Renal pelvis (tissue), 12 donors: ENCODE measurements at places on chromosomes 6 and 20. TPM values are rescaled to one million over a fixed set of nuclear protein-coding genes. Genes with fewer than 3 reads are reported as not detected.

- DNase-seq: no peak
Observed at GRCh38 chr6:37442416-37443215, 9.6 kb downstream of the CMTR1 start.

- no peak for DNase-seq
Observed at GRCh38 chr6:157552081-157552747, 171.2 kb downstream of the ZDHHC14 start.

DNA sequence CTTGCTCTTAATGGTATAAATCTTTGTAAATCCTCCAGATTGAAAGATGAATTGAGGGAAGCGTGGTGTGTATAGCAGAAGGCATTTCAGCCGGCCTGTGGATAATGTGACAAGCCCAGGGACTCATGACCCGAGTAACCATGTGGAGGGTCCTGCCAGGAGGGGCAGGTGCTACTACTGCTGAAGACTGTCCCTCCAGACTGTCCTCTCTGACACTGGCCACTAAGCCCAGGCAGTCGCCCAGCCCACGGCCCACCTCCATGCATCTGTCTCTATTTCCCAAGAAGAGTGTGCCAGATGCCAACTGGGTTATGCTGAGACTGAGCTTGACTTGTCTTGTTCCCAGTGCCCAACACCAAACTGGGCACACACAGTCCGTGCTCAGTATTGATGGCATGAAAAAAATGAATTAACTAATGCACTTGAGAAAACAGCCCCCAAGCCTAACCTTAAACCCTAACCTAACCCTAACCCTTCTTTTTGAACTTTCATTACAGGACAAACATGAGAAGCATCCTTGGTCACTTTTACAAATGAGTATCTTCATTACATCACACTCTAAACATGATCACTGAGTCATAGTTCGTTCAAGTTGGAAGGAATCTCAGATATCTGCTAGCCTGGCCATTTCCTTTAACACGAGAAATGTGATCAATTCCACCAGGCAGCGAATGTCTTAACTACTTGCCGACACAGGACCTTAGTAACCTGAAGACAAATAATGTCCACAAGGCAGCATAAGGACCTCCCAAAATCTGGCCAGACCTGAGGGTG, 182.2 kb upstream of the RREB1 start:
- no peak for DNase-seq

- DNase-seq: no peak
Observed at GRCh38 chr6:120357447-120357846, 976.8 kb downstream of the TBC1D32 start.

DNA sequence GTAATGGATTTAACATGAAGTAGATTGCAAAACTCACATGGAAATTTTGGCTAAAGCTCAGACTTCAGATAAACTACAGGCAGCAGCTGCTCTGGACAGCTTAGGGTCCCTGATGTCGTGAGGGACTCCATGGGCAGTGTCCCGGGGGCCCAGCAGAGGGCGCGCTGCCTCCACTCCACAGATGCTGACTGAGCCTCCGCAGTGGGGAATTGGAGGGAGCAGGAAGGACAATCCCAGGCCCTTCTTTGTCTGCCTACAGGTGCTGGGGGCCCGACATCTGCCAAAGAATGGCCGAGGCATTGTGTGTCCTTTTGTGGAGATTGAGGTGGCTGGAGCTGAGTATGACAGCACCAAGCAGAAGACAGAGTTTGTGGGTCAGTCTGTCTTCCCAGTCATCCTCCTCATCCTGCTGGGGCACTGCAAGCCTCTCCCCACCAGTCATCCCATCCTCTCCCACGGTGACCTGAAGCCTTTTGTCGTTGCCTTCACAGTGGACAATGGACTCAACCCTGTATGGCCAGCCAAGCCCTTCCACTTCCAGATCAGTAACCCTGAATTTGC, 35.9 kb downstream of the PLCG1 start:
- DNase-seq: peak; percentile 66

DNA sequence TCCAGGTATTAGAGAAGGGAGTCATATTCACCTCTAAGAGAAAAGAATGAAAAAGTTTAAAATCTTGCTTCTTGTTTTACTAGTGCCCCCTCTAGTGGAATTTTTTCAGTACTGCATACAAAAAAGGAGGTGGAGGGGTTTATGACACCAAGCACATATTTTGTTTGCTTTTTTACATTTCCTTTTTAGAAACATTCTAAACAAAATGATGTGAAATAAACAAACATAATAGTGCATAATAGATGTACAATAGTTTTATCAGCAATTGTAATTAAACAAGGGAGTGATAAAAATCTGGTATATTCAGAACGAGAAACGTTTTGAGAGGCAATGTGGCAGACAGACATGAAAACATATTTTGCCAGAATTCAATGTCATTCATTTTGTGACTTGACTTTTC, 111.0 kb upstream of the TFAP2D start:
- DNase-seq: peak; percentile 31

DNA sequence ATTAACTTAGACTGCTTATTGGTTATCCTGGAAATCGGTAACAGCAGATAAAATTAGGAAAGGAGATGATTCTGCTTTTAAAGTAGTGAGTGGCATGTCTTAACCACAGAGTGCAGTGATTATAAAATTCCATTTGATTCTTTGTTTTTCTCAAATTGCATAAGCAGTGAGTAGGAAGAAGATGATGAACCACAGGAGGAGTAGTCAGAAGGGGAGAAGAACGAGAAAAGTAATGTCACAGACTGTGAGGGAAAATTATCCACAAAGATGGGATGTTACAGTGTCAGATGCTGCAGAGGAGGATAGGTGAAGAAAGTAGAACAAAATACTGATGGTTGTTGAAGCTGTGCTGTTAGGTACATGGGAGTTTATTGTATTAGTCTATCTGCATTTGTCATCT, 63.0 kb downstream of the ITCH start:
- no peak for DNase-seq

- DNase-seq: no peak
Observed at GRCh38 chr6:45556828-45557227, 179.1 kb upstream of the SUPT3H start.

DNA sequence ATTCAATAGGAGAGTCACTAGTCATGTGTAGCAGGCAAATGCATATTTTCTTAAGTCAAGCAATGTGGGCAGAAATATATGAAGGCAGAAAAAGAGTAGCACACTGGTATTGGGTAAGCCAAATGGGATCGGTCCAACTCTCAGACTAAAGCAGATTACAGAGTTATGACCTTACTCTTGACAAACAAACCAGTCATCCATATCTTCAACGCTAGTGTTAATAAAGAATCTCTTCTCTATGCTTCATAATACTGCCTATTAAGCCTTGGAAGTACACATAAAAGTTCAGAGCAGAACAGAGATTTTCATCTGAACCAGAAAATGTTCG, 320.2 kb upstream of the JARID2 start:
- no peak for DNase-seq

DNA sequence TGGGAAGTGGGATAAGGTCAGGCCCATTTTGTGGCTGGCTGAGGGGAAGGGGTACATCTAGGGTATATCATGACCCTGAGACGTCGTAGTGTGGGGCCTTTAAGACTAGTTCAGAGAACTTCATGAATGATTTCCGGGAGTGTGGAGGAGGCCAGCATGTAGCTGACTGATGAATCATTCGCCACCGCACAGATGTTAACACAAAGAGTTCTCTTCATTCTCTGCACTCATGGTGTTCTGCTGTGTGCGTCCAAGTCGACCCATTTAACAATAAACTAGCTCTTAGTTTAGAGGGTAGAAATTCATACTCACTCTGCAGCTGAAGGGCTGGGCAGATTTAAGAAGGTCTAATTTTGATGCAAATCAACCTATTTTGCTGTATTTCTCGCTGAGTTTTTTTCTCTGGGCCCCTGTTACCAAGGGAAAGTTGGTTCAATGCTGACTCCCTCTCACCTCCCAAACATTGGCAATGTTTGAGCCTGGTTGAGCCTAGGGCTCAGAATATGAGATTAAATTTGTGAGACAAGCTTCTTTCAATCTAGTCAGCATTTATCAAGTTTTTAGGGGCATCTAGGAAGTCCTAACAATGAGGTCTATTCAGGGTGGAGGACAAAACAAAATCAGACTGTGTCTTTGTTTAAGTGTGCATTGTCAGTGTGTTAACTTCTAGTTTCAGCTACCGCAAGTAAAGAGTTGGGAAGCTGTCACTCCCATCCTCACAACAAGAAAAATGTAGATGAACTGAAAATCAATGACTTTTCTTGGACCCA, 106.8 kb upstream of the CBLN4 start:
- DNase-seq: no peak

DNA sequence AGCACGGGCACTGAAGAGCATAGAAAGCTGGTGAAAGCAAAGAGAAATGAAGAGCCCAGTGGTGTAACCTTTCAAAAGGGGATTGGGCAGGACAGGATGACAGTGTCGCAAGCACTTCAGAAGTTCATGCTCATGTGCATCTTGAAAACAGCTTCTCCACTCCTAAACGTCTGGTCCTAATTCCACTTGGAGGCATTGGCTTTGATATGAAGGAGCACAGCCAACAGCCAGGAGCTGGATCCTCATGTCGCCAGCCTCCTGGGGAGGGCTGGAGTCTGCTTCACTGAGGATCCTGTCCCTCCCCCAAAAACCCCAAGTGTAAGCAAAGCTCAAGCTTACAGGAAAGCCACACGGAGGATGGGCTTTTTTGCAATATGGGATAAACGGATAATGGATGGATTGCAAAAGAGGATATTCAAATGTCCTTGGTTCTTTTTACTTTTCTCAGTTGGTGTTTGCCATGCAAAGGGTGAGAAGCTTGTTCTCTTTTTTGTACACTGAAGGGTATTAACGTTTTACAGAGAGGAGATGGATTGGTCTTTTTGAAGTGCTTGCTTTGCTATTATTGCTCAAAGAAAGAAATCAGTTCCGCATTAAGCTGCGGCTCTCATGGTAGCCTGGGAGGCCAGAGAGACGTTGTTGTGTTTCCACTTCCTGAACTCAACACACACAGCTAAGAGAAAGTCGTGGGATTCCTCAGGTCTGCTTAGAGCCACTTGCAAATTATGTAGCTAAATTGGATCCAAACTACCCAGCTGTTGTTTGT, 92.2 kb downstream of the SIM1 start:
- no peak for DNase-seq

GRCh38 chr20:33789109-33789857, 21.9 kb upstream of the CHMP4B start:
- DNase-seq: no peak

- DNase-seq: no peak
Observed at GRCh38 chr6:155872961-155873360, 417.3 kb upstream of the NOX3 start.

- DNase-seq: no peak
Observed at GRCh38 chr6:137246164-137246563, 27.0 kb upstream of the IFNGR1 start.

GRCh38 chr6:116783852-116784251, 18.3 kb upstream of the FAM162B start:
- DNase-seq: no peak

- no peak for DNase-seq
Observed at GRCh38 chr6:55941702-55942101, 66.3 kb upstream of the BMP5 start.

GRCh38 chr6:11333132-11333849, 100.8 kb upstream of the NEDD9 start:
- DNase-seq: no peak

DNA sequence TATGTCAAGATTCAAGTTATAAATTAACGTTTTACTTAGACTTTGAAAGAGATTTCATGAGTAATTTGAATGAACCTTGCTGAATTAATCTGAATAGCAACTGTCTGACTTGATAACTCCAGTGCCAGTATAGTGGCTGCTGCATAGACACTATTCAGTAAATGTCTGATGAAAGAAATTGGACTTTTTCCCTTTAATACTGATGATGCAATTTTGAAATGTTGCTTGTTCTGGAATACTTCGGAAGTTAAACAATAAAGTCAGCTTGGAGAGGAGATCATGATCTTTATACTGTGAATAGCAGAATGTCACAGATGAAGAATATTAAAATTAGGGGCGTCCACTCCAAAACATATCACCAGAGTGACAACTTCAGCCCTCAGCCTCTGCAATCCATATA, 3.6 kb upstream of the PGBD1 start:
- DNase-seq: no peak

DNA sequence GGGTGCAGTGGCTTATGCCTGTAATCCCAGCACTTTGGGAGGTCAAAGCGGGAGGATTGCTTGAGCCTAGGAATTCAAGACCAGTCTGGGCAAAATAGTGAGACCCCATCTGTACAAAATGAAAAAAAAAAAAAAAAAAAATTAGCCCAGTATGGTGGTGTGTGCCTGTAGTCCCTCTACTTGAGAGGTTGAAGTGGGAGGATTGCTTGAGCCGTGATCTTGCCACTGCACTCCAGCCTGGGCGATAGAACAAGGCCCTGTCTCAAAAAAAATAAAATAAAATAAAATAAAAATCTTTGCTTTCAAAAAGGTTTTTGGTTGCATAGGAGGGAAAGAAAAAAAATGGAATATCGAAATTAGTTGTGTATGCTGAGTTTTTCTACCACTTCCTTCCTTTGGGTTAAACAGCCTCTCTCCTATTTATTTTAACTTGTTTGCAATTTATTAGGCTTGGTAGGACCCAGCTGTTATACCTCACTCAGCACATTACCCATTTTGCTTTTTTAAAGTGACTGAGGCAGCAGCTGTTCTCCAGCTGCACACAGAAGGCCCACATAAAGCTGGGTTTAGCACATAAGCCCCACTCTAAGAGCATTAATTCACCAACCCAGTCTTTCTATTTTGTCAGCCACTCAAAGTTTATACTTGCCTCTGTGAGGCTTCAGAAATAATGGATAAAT, 152.3 kb downstream of the ZFAND3 start:
- peak; percentile 69 for DNase-seq

- DNase-seq: no peak
Observed at GRCh38 chr6:135314543-135314942, 133.4 kb downstream of the MYB start.

DNA sequence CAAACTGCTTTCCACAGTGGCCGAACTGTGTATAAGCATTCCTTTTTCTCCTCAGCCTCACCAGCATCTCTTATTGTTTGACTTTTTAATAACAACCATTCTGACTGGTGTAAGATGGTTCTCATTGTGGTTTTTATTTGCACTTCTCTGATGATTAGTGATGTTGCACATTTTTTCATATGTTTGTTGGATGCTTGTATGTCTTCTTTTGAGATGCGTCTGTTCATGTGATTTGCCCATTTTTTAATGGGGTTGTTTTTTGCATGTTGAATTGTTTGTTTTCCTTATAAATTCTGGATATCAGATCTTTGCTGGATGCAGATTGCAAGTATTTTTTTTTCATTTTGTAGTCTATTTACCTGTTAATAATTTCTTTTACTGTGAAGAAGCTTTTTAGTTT, 11.2 kb upstream of the ZSCAN12 start:
- DNase-seq: no peak

- no peak for DNase-seq
Observed at GRCh38 chr6:83117802-83118201, 50.3 kb downstream of the DOP1A start.

GRCh38 chr6:168756009-168756634, 315.1 kb downstream of the SMOC2 start:
- peak; percentile 43 for DNase-seq

KIAA1586 gene
- 23.1 TPM for polyA plus RNA-seq

PTK7 gene
- polyA plus RNA-seq: 251 TPM

FAM135A gene
- polyA plus RNA-seq: 29.4 TPM

PROKR2 gene
- not detected for polyA plus RNA-seq

UBD gene
- polyA plus RNA-seq: 0.69 TPM

GPR63 gene
- polyA plus RNA-seq: 3.3 TPM

CLIC5 gene
- polyA plus RNA-seq: 191 TPM

PRKN gene
- polyA plus RNA-seq: 8.0 TPM

TSHZ2 gene
- 13.9 TPM for polyA plus RNA-seq

CHMP4B gene
- 99.3 TPM for polyA plus RNA-seq

SMLR1 gene
- 3.6 TPM for polyA plus RNA-seq

ZC2HC1B gene
- polyA plus RNA-seq: 0.26 TPM
